ENCODE measurements at places on chromosomes 16 and 17.

DNA sequence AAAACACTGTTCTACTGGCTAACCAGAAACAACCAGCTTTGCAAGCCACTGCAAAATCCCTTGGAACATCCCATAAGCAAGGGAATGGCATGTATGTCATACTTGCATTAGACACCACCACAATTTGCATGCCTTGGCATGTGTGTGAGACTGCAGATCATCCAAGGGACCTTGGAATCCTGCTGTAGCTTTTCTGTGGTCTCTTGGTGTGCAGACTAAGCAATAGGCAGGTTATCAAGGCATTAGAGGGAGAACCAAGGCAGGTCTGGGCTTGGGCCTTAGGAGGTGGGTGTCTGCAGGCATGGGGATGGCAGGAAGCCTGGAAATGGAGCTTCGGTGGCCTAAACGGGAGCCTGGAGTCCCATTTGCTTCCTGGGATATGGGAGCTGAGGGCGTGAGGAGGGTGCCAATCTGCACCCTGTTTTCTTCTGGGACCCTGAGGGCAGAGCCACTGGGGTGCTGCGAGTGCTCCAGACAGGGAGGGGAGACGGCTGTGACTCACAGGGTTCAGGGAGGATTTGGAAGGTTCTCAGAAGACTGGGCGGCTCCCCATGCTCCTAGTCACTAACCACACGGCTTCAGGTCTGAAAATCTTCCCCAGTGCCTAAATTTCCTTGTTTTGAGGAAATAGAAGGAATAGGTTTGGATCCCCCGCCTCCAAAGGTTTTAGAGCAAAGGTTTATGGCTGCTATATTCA lies 36.6 kb downstream of the FAM20A start:
- DNase-seq, result no peak

DNA sequence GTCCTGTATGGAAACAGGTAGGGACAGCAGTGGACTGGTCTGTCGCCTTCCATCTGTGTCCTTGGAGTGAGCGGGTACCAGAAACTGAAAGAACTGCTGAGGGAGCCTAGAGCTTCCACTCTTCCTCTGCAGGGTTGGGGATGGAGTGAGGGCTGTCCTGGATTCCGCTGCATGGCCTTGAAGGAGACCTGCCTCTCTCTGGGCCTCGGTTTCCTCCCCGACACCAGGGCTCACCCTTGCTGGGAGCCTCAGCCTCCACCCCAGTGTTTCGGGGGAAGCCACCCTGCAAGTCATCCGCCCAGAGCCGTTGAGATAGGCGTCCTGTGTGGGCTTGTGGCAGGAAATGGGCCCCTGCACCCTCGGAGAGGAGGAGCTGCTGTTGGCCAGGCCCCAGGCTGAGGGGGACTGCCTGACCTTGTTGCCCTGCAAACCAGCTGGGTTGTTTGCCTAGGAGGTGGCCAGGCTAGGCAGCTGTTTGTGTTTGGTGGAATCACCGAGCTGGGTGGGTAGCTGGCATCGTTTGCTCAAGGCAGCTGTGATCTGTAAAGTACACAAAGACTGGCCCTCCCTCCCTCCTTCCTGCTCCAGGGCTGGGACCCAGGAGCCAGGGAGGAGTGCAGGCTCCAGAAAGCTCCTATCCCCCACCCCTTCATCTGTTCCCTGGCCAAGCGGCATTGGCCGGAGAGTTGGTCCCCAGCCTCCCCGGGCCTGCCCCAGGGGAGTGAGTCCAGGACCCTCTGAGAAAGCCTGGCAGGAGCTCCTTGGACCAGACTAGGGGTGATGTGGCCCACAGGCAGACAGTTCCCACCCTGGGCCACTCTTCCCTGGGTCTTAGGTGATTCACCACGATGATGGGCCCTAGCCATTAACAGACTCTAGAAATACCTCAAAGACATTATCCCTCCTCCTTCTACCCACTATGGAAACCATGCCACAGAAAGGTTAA lies 1.3 kb downstream of the RAB37 start:
- DNase-seq, result peak; percentile 40

- DNase-seq, result peak; percentile 20
Measured at GRCh38 chr16:351804-352520, 561 bp downstream of the AXIN1 start.

DNA sequence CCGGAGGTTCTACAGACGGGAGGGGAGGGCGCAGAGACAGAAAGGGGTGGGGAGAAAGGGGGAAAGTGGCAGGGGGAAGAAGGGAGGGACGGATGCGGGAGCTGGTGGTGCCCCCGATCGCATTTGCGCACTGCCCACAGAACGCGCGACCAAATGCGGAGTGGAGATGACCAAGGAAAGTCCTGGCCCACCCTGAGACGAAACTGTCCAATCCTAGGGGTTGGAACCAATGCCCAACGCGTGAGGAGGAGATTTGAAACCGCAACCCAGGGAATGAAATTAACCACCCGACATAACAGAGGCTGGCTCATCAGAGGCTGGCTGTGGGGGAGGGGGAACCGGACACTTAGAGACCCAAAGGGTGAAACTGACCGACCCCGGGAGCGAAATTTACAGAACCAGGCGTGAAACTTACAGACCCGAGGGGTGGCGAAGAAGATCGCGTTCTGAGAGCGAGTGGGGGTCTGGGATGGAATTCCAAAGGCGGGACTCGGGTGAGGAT lies 1.4 kb downstream of the HES7 start:
- peak; percentile 51 for DNase-seq

GRCh38 chr17:77834170-77835115 lies 124.1 kb upstream of the TNRC6C start:
- DNase-seq, result peak; percentile 93

- DNase-seq, result peak; percentile 96
Measured at GRCh38 chr16:50665128-50665878, 15.8 kb downstream of the SNX20 start.

- no peak for DNase-seq
Measured at GRCh38 chr16:82738699-82739098, 111.9 kb downstream of the CDH13 start.

GRCh38 chr17:1201132-1201702 lies 21.4 kb upstream of the ABR start:
- no peak for DNase-seq

DNA sequence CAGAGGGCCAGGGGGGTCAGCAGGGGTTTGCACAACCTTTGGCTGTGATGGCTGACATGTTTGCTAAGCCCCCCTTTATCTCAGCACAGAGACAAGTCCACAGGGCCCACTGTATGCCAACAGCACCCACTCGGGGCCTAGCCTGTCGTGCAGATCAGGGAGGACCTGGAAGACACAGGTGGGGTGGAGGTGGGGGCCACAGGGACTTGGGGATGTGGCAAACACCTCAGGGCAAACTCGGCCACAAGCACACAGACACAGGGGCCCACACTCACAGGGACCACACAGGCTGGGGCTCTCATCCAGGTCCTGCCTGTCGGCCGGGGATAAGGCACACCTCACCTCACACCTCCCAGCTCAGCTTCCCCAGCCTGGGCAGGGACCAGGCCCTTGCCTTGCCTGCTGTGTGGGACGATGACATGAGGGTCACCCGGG lies 87.9 kb downstream of the C16orf78 start:
- DNase-seq, result no peak

- no peak for DNase-seq
Measured at GRCh38 chr16:57985204-57986181, 14.6 kb upstream of the CNGB1 start.

DNA sequence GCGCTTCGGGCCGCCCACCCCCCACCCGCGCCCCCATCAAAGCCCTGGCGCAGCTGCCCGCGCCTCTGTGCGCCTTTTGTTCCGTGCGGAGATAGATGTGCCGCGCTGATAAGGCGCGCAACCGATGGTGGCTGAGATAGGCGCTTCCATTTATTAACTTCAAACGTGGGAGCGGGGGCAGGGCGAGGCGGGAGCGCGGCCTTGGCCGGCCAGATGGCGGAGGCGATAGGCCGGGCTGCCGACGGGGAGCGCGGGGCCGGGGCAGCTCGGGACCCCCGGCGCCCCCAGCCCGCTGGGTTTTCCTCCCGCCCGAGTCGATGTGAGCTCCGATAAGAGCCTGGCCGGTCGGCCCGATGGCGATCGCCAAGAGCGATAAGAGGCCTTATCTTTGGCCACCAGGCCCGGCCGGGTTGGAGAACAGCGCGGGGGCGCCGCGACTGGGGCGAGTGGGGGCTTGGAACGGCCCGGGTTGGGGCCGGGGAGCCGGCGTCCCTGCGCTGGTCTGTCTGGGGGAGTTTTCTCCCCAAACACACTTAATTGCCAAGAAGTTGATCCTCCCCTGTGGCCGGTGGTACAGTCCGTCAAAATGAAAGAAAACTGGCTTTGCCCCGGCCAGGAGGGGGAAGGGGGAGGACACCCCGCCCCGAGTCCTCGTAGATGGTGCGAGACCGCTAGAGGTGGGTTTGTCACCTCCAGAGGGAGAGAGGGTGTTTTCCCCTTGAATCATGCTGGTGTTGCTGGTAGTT lies 2.7 kb downstream of the ZFPM1 start:
- peak; percentile 28 for DNase-seq

DNA sequence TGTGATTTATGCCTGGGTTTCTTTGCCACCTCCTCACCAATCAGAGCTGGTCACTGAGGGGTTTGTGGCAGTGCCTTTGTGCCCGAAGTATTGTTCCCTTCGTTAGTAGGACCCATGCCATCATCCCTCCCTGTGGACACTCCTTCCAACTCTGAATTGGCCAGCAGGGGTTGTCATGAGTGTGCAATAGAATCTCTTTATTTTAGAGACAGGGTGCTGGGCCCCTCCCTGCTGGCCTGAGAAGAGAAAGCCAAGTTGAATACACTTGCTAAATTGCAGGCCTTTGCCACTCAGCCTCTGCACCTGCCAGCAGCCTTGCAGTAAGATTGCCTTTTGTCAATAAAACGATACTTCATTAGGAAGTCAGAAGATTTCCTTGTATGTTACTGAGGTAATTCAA lies 40.7 kb upstream of the SLC12A3 start:
- DNase-seq, result peak; percentile 3

GRCh38 chr16:85416228-85417109 lies 196.7 kb upstream of the GSE1 start:
- peak; percentile 75 for DNase-seq

DNA sequence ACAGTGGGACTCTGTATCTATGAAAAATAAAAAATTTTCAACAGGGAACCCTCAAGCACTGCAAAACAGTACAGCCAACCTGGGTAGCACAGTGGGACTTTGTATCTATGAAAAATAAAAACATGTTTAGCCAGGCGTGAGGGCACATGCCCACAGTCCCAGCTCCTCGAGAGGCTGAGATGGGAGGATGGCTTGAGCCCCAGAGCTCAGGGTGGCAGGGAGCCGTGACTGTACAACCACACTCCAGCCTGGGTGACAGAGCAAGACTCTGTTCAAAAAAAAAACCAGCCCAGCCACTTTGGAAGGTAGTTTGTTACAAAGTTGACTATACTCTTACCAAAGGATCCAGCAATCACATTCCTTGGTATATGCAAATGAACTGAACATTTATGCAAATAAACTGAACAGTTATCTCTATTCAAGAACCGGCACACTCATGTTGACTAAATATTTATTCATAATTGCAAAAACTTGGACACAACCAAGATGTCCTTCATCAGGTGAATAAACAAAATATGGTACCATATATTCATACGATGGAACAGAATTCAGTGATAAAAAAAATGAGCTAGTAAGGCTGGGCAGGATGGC lies 5.2 kb downstream of the RPH3AL start:
- DNase-seq, result no peak

- DNase-seq, result no peak
Measured at GRCh38 chr17:64615028-64615677, 47.0 kb downstream of the SMURF2 start.

DNA sequence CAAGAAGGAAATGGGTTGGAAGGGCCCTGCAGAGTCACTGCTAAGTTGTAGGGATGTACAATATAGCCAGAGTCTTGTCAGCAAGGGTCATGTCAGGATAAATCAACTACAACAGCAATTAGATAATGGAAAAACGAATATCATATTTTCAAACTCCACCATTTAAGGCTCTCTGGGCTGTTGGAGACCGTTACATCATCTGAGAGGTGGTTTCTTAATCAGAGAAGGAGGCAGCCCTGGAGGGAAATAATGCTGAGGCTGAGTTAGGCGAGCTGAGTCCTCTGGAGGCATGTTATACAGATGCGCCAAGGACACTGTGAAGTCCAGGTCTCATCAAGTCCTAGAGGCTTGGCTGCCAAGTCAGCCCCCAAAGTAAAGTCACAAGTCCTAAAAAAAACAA lies 30.3 kb downstream of the LYRM9 start:
- DNase-seq, result no peak

GRCh38 chr17:78979780-78980623 lies at the start of gene LGALS3BP:
Gene LGALS3BP (minus strand): TSS chr17:78979923. CDS start chr17:78977191, 2,732 bp downstream.
- peak; percentile 65 for DNase-seq

GRCh38 chr17:33667671-33668070 lies 374.6 kb upstream of the ASIC2 start:
- peak; percentile 19 for DNase-seq

DNA sequence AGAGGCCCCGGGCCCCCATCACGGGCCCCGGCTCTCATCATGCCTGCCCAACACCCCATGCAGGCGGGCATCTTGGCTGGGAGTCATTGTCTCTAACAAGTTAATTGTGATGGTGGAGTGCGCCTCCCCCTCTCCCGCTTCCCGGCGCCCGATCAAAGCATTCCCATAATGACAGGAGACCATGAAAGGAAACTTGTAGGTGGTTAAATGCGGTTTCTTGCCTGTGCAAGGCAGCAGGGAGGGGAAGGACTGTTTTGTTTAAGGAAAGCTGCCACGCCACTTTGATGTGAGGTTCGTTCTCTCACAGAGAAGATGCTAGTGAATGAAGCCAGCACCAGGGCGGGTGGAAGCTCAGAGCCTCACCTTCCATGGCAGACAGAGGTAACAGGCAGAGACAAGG lies 45.4 kb downstream of the C16orf78 start:
- DNase-seq, result no peak

DNA sequence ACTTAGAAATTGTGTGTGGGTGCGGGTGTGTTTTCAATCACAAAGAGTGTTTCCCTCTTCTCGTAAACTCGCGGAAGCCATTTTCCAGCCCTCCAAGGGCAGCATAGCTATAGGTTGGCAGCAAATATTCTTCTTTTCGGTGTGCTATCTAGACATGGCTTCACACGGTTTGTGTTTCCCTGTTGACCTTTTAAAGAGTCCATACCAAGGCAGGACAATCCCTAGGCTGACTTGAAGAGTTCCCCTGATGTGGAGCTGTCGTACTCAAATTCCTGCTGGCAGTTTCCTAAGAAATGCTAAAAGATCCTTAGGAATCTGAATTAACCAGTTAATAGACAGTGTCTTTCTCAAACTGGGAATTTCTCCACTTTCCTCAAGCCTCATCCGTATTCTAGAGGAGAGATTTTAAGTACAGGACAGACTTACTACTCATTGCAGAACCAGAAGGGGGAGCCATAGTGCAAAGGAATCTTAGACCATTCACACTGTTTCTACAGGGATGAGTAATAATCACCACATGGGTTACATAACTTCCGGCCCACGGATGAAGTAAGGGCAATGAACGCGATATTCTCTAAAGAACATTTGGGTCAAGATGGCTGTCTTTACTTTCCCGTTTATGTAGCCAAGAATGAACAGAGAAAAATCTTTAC lies 288.6 kb upstream of the ELAC2 start:
- peak; percentile 25 for DNase-seq

- DNase-seq, result no peak
Measured at GRCh38 chr17:45334231-45334630, 17.4 kb upstream of the MAP3K14 start.

- no peak for DNase-seq
Measured at GRCh38 chr17:80969030-80969673, 22.5 kb upstream of the CHMP6 start.

GRCh38 chr16:73129455-73129854 lies 81.5 kb upstream of the ZFHX3 start:
- DNase-seq, result no peak
